ENCODE measurements at places on chromosomes 6 and 20. TPM values are rescaled to one million over a fixed set of nuclear protein-coding genes. Genes with fewer than 3 reads are reported as not detected.
A peak's percentile ranks its signal among the peaks of the same experiment; 100 is the strongest.

The PABPC1L gene
- total RNA-seq, result 10.1 TPM

- no peak for DNase-seq
Measured at GRCh38 chr20:6241591-6241990, 118.8 kb upstream of the FERMT1 start.

DNA sequence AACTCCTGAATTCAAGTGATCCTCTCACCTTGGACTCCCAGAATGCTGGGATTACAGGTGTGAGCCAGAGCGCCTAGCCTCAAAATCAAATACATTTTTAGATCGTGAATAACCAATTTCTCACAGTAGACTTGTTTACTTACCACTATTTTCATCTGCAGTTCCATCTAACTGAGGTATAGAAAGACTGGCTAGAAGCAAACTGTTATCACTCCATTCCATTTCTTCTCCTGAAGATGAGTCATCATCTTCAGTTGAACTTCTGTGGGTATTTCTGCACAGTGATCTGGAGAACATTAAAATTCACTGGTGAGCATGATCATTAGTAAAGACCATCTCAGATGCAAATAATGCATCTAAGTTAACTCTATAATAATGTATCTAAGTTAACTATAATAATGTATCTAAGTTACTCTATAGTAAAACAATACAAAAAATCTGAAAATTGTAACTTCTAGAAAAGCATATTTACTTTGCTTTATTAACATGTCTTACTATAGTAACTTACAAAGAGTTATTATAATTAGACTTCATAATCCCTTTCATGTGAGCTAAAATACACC, 105.4 kb downstream of the REV3L start:
- no peak for DNase-seq

DNA sequence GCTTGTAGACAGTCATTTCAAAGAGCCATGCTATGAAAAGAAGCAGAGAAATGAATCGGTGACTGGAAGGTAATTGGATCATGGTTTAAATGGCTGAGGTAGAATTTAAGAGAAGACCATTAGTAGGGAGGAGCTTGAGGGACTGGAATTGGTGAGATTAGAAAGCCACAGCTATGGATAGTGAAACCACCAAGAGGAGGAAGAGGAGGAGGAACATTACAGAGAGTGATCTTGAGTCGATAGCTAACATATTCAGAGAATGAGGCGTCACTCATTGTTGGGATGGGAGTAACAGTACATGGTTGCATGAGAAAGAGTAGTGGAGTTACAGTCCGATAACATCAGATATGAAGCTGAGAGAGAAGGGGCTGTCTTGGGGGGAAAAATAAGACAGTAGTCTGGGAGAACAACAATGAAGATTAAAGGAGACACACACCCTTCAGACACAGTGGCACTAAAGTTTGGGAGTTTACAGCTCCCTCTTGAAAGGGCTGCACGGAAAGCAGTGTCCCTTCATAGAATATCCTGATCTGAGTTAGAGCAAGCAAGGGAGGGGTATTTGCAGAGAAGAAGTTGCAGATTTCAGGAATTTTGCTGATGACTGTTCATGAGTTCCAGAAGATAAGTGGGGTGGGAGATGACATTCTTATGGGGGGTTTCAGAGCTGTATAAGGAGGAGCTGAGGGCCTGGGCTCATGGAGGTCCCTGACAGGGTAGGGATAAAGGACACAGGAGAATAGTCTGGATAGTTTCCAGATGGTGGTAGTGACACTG, 15.1 kb upstream of the LAMP5 start:
- no peak for DNase-seq

The TBXT gene
- total RNA-seq, result not detected

The EYA2 gene
- 32.8 TPM for total RNA-seq

GRCh38 chr20:54368570-54368969, 106.8 kb upstream of the DOK5 start:
- no peak for DNase-seq

DNA sequence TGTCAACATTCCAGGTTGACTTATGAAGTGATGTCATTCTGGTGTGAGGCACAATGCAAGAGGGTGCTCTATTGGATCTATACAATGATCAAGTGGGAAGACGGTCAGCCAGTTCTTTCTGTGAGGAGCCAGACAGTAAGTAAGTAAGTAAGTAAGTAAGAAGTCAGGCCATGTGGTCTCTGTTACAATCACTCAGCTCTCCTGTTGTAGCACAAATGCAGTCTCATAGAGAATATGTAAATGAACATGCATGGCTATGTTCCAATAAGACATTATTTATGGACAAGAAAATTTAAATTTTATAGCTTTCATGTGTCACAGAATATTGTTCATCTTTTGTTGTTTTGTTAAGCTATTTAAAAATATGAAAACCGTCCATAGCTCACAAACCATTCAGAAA, 399.7 kb downstream of the BTBD3 start:
- DNase-seq, result no peak

- DNase-seq, result no peak
Measured at GRCh38 chr20:31712564-31713311, 9.9 kb downstream of the BCL2L1 start.

DNA sequence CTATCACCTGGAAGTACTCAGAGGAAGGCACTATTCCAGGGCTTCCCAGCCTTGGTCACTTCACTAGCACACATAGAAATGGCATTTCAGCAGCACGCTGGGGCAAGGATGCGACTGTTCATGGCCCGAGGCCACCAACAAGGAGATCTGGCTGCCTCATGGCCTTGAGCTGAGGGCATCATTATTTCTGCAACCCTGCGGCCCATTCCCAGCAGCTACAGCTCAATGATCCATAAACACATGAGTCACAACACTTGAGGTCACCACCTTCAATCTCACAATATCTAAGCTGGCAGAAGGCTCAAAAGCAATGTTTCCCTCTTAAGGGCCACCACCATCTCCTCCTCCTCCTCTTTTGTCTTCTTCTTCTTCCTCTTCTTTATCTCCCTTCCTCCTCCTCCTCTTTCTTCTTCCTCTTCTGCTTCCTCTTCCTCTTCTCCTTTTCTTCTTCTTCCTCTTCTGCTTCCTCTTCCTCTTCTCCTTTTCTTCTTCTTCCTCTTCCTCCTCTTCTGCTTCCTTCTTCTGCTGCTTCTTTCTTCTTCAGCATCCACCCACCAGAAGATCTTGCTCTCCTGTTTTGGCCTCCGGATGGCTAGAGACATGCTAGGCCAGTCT, 382.9 kb upstream of the CNR1 start:
- DNase-seq, result no peak

The HSPA1L gene
- total RNA-seq, result 0.84 TPM

The TMC2 gene
- total RNA-seq, result 0.22 TPM

The APCDD1L gene
- not detected for total RNA-seq

The SNRPB gene
- 112 TPM for total RNA-seq

GRCh38 chr6:75619230-75619899, 17.7 kb downstream of the SENP6 start:
- no peak for DNase-seq

- no peak for DNase-seq
Measured at GRCh38 chr20:8909596-8909995, 159.3 kb upstream of the PLCB4 start.

GRCh38 chr6:98484696-98485095, 349.7 kb upstream of the POU3F2 start:
- no peak for DNase-seq

DNA sequence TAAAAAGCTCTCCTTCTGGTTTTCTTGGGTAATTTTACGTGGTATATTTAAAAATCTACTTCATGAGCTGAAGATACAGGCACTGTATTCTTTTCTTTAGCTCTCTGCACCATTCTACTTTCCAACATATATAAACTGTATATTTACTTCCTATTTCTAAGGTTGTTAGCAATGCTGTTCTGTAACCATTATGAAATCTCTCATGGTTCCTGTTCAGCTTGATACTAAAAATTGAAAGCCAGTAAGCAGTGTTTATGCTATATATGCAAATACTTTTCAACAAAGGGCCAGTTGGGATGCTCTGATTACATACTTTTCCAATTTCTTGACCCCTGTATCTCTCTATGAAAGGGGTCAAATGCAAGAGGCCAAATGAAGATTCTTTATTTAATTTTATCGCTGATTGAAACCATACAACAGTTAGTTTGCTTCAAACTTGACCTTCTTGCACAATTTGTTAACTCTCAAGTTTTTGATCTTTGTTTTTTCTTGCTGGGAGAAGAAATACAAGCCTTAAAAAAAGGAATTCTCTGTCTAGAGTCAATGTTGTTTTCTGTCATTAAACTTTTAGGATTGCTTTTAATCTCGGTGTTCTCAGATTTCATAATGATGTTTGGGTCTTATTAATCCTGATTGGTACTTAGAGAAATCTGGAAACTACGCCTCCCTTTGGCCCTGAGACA, 223.2 kb downstream of the PRL start:
- no peak for DNase-seq

- peak; percentile 94 for DNase-seq
Measured at GRCh38 chr6:16238963-16239797, 793 bp downstream of the GMPR start.

DNA sequence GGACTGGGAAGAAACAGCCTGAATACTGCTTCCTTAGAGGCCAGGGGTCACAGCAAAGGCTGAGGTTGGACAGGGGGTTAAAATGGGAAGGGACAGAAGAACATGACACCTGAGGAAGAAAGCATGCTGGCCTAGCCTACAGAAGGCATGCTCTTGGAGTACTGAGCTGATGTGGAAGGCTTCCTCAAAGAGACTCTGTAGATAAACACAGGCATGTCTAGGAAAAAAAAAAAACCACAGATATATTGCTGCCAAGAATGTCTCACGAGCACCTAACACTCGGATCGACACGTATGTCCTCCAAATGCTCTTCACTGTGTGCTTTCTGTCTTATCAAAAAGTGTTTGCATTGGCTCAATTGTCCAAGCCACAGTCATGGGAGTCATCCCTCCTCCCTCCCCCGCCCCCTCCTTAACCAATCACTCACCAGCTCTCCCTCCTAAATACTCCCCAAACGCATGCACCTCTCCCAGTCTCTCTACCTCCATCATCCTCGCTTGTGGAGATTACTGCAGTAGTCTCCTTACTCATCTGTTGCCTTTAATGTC, 101.1 kb upstream of the LRFN2 start:
- DNase-seq, result no peak

- DNase-seq, result no peak
Measured at GRCh38 chr6:71499667-71500066, 211.1 kb downstream of the OGFRL1 start.

The RFX6 gene
- total RNA-seq, result not detected

- no peak for DNase-seq
Measured at GRCh38 chr6:77879527-77879926, 226.7 kb downstream of the MEI4 start.

The SPINT4 gene
- not detected for total RNA-seq

- DNase-seq, result no peak
Measured at GRCh38 chr6:35216412-35216732, 2.6 kb downstream of the SCUBE3 start.

DNA sequence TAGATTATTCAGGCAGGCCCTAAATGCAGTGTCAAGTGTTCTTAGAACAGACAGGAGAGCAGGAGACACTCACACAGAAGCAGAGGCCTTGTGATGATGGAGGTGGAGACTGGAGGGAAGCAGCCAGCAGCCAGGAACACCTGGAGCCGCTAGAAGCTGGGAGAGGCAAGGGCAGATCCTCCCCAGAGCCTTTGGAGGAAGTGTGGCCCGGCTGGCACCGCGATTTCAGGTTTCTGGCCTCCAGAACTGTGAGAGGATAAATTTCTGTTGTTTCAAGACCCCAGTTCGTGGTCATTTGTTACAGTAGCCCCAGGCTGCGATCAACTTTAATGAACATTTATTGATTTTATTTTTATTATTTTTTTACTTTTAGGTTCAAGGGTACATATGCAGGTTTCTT, 203.0 kb downstream of the QKI start:
- DNase-seq, result no peak

- DNase-seq, result peak; percentile 51
Measured at GRCh38 chr6:30494291-30494861, 5.1 kb downstream of the HLA-E start.

- no peak for DNase-seq
Measured at GRCh38 chr6:101203664-101204063, 189.8 kb upstream of the GRIK2 start.

- no peak for DNase-seq
Measured at GRCh38 chr6:4130357-4130987, 4.9 kb downstream of the ECI2 start.

DNA sequence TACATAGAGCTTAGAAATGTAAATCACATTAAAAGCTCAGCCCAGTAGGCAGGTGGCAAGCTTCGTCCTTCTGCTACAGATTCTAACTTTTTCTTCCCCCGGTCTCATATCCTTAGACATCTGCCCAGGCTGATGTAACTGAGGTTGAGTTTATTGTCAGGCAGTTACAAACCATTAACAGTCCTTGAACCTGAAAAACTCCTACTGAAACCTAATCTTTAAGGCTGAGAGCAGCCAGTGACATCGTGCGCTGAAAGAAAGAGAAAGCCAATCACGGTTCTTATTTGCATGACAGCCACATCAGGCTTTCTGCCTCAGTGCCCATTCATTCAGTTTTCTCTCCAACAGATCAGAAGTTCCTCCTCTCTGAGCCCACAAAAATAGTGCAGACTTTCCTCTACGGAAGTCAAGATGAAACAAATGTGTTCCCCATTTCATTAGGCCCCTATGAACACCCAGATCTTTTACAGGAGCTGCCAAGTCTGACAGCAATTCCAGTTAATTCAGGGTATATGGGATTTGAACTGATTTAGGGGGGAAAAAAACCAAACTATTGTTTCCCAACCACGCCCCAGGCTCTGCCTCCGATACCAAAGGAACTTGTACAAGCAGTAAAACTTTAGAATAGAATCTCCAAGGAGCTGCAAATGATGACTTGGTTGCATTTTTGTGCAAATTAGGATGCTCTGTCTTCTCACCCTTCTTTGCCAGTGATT, at the start of gene NHSL1:
NHSL1 (minus strand) TSS at position 192 of the 716 bp plus-strand sequence. CDS start 204 bp downstream, outside the sequence.
- DNase-seq, result no peak

DNA sequence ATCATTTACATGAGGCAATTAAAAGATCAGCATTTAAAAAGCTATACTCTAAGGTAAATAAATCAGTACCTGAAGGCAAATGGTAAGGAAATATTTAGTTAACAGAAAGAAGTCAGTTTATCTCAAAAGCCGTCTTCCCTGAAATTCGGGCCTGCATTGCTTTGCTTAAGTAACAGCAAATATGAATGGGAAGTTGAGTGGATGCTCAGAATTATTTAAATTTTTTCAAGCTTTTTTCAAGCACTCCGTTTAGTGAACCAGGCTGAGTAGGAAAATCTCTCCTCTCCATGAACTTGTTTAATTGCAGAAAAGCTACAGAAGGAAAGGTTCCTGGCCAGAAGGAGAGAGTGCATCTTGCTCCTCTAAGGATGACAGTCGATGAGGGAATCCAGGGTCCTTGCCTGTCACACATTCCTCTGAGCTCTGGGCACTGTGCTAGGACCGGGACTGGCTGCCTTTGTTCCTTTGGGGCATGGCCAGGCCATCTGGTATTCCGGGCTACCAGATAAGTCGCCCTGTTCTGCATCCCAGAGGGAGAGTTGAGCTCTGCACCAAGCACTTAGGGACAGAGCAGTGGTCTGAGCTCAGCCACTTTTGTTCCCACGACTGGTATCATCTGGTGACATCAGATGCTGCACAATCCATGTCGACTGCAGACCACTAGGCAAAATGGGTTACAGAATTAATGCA, 77.6 kb downstream of the RIN2 start:
- DNase-seq, result no peak

DNA sequence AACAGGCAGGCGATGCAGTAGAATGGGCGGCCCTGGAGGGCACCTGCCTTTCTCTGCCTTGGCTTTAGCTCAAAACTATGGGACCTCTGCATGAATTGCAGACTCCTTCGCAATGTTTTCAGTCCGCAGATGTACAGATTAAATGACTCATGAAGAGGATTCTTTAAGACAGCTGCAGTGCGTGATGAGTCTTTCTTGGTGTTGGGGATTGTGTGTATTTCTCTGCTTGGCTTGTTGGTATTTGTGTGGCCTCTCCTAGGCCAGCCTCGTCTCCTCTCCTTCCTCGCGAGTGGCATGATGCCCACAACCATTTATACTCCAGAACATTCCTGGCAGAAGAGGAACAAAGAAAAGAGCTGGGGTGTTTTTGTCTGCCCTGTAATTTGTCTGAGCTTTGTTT, 110.6 kb downstream of the SYNDIG1 start:
- DNase-seq, result no peak

Data from mesenteric fat pad (tissue), 1 donor.